ENCODE measurements at places on chromosomes 3 and 15. TPM values are rescaled to one million over a fixed set of nuclear protein-coding genes. Genes with fewer than 3 reads are reported as not detected.

IL1RAP gene
- total RNA-seq = 42.8 TPM

SNAPC5 gene
- total RNA-seq = 14.4 TPM

ADAMTS7 gene
- 1.6 TPM for total RNA-seq

SLC9A9 gene
- 4.2 TPM for total RNA-seq

SLC28A1 gene
- not detected for total RNA-seq

SIAH2 gene
- total RNA-seq = 48.5 TPM

TRIM42 gene
- not detected for total RNA-seq

C2CD4B gene
- not detected for total RNA-seq

GOLGA6L7 gene
- total RNA-seq = not detected

SKOR1 gene
- total RNA-seq = 0.19 TPM

HRH1 gene
- 3.2 TPM for total RNA-seq

SOX2 gene
- 24.8 TPM for total RNA-seq

NUDT16 gene
- 7.2 TPM for total RNA-seq

CILP gene
- 0.28 TPM for total RNA-seq

TEX55 gene
- not detected for total RNA-seq

FILIP1L gene
- 3.8 TPM for total RNA-seq

SLC15A2 gene
- total RNA-seq = 3.0 TPM

ENTPD3 gene
- total RNA-seq = 13.0 TPM

GADL1 gene
- total RNA-seq = not detected

GABRR3 gene
- total RNA-seq = not detected

CCDC33 gene
- total RNA-seq = not detected

HCN4 gene
- not detected for total RNA-seq

IL20RB gene
- 56.7 TPM for total RNA-seq

MORC1 gene
- total RNA-seq = not detected

TTLL13 gene
- not detected for total RNA-seq

IP6K1 gene
- 16.5 TPM for total RNA-seq

CCDC51 gene
- total RNA-seq = 22.7 TPM

RUVBL1 gene
- total RNA-seq = 109 TPM

ARIH2 gene
- 55.1 TPM for total RNA-seq

VGLL3 gene
- total RNA-seq = 0.65 TPM

NMNAT3 gene
- total RNA-seq = 2.5 TPM

GRAMD1C gene
- 1.4 TPM for total RNA-seq

NISCH gene
- 31.2 TPM for total RNA-seq

THAP10 gene
- 1.7 TPM for total RNA-seq

CAPN3 gene
- 1.5 TPM for total RNA-seq

IQCH gene
- 2.6 TPM for total RNA-seq

LRRIQ4 gene
- total RNA-seq = not detected

JAGN1 gene
- total RNA-seq = 33.5 TPM

SGO1 gene
- 4.8 TPM for total RNA-seq

OR5K2 gene
- not detected for total RNA-seq

SLCO3A1 gene
- total RNA-seq = 6.5 TPM

GPR171 gene
- not detected for total RNA-seq

ZWILCH gene
- total RNA-seq = 22.9 TPM

TMEM212 gene
- not detected for total RNA-seq

STX19 gene
- total RNA-seq = 0.74 TPM

EPB42 gene
- not detected for total RNA-seq

SYNPR gene
- not detected for total RNA-seq

NPTN gene
- 111 TPM for total RNA-seq

STAB1 gene
- not detected for total RNA-seq

All from airway epithelial cell (primary cell).